ENCODE measurements at places on chromosomes 3 and 15.

DNA sequence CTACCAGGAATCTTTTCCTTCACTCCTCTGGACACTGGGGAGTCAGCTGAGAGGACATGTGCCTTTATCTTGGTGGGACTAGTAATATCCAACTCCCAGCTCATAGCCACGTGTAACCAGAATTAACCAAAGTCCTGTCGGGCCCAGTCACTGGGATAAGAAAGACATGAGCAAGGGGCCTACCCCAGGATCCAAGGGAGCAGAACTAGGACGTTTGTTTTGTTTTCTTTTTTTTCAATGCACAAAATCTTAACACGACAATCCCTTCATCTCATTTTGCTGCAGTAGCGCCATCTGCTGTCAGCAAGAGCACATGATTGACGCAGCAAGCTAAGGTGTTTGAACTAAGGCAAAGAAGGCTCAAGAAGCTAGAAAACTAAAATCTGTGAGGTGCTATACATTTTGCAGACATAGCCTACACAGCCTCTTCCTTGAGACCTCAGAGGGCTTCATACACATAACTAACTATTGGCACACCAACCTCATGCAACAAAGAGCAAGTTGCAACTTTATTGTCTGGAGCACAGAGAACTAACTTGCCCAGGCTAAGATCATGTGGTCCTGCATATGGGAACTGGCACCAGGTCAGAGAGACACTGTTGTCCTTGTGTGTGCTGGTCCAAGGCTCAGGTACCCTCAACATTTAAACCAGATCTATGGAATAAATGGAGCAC lies 43.6 kb downstream of the RLBP1 start:
- peak; percentile 66 for DNase-seq

DNA sequence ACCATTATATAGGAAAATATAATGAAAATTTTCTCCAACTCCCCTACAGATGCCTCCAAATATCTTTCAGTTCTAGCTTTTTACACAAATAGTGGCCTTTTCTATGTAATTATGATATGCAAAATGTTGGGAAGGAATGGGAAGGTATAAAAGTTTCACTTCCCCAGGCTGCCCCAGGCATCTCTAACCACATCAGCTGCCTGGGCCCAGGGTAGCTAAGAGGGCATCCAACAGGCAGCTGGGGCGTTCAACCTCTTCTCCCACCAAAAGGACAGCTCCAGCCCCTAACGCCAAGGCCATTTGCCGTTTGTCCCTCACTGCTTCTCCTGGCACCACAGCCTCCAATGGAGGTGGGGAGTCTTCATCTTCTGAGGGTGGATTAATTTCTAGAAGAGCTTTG lies 188.1 kb upstream of the TSC22D2 start:
- DNase-seq = no peak

DNA sequence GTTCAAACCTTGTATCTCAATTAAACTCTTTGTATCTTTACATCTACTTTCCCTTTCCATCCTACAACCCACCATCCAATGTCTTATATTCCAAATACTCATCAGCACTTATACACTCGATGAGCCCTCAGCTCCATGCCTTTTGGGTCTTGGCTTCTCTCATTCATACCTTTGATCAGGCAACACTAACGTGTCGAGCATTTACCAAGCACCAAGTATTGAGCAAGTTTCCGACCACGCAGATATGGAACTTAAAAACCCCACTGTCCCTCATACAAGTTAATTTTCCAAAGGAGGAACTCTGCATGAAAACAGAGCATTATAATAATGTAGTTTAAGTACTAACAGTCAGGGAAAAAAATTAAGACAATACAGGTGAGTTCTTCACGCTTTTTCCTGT lies 102.8 kb downstream of the IL1RAP start:
- DNase-seq = no peak

DNA sequence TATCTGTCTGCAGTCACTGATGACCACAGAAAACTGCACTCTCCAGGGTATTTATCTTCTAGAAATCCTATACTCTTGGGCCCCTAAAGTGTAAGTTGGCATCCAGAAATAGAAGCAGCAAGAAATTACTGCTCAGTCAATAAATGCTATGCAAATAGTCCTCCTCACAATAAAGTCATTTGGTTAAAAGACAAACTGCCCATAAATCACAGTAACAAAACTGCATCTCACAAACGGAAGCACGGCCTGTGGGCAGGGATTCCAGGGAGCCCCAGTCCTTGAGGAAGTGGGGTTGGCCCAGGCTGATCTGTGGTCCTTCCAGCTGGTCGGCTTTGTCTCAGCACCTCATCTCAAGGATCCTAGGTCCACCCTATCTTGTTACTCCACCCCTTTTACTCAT lies 29.7 kb upstream of the SPATA12 start:
- DNase-seq = no peak

DNA sequence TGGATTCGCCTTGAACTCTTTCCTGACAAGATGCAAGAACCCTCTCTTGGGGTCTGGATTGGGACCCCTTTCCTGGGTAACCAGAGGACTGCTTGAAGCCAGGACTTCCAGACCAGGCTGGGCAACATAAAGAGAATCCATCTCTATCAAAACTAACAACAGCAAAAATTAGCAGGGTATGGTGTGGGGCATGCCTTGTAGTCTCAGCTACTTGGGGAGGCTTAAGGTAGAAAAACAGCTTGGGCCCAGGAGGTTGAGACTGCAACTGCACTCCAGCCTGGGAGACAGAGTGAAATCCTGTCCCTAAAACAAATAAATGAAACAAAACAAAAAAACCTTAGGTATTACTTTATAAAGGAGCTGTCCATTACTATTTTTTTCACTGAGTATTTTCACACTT lies 93.1 kb upstream of the PLXND1 start:
- no peak for DNase-seq

- DNase-seq = no peak
Observed at GRCh38 chr15:29534378-29534777, 264.8 kb upstream of the NSMCE3 start.

DNA sequence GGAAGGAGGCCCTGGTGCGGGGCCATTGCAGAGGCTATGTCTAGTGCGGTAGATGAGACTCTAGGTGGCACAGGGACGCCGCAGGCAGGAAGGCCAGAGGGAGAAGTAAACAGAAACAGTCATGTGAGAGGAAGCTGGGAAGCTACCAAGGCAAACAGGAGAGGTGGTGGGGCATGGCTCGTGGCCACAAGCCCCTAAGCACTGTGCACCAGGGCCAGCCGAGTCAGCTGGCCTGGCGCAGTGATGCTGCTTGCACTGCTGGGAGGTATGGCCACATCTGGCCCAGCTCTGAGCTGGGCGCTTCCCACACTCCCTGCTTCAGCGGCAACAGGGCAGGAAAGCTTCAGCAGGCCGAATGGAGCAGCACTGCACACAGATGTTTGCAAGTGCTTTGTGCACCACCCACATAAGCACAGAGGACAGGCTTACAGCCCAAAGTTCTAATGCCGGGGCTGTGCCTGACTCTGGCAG lies 76.6 kb downstream of the SRGAP3 start:
- no peak for DNase-seq

- no peak for DNase-seq
Observed at GRCh38 chr3:194604837-194605236, 28.4 kb downstream of the TMEM44 start.

DNA sequence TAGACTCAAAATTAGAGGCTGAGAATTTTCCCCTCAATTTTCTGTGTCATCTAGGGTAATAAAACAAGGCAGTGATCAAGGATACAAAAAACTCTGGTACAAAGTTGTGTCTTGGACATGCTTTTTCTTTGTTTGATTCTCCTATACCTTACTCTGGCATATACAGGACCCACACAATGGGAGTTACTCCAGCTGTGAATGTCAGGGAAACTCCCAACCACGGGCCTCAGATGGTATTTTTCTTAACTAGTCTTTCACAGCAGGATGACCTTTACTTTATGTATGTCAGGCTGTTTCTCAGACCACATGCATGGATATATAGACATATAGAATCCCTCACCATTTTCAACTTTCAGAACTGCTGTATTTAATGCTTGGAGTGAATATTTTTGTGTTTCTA lies 41.3 kb downstream of the FEZF2 start:
- DNase-seq = no peak

- DNase-seq = no peak
Observed at GRCh38 chr3:13550791-13551360, 2.0 kb downstream of the FBLN2 start.

DNA sequence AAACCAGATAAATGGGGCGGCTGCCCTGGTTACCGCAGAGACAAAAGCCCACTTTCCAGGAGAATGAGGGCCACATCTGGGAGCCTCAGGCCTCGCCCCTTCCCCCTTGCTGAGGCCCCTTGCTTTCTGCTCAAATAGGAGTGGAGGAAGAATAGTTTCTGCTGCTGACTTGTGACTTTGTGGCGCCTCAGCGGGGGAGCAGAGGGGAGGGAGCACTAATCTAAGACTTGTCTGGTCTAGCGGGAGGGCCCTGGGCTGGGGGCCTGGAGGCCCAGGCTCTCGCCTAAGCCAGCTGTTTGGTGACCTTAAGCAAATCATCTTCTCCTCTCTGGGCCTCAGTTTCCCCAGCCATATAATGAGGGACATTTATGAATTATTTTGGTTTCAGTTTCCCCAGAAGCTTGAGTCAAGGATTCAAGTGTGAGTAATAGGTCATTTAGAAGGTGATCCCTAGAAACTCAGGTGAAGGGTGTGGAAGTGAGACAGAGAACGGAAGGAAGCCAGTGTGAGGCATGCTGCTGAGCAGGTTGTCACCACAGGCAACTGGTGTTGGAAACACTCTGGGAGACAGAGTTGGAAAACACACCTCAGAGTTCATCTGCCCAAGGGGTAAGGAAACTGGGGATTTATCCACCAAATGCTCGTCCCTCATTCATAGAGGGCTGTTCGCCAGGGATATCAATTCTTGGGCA lies 25.9 kb upstream of the SMAD3 start:
- peak; percentile 70 for DNase-seq

Data from islet precursor cell (in vitro differentiated cells).